NCI-H1930 (cell line): ENCODE measurements at places on chromosomes 12 and 14.

DNA sequence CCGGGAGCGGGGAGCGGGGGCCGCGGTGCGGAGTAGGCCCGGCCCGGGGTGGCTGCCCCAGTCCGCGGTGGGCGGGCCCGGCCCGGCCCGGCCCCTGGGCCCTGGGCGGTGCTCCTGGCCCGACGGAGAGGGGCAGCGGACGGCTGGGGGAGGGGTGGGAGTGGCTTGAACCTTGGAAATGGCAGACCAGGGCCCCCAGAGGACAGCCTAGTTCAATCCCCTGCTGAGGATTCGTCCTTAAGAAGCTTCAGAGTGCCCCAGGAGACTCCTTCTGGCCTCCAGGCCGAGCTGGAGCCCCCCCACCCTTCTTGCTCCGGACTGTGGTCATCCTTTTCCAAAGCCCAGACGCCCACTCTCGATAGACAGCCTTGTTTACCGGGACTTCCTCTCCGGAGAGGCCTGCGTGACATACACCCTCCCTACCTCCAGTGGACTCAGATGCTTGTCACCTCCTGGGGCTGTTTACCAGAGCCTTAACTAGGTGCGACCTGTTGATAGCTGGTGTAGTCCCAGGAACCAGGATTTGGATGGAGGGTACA is 458 bp downstream of the KHNYN start:
- DNase-seq: no peak

DNA sequence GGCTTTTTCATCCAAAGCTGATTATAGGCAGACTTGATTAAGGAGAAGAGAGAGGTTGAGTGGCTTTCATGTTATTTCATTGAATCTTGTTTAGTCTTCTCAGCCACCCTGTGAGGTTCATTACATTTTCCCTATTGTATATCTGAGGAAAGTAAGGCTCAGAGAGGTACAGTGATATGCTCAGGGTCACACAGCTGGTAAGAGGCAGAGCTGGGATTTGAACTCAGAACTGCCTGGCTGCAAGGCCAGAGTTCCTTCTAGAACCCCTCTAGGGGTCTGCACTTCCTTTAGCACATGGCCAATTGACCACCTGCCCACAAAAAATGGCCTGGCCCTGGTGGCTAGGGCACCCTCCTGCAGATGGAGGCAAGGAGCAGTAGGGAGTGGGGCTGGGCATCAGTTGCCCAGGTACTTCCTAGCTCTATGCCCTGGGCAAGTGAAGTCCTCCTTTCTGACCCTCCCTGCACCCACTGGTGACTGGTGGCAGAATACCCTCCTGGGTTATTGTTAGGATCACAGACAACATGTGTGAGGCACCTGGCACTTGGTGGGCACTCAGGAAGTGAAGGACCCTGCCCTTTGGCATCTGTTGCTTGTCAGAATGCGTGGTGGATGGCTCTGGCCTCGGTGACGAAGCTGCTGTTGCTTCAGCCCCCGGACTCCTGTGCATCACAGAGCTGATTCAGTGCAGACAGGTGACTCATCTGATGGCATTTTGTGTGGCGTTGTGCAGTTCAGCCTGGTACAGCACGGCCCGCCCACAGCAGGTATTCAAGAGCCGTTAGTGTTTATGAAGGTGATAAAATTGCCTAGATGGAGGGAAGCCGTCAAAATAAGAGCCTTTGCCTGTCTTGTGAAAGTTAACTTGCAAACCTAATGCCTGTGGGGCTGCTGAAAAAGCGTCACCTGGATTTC is 115.8 kb downstream of the SLC25A47 start:
- no peak for DNase-seq

DNA sequence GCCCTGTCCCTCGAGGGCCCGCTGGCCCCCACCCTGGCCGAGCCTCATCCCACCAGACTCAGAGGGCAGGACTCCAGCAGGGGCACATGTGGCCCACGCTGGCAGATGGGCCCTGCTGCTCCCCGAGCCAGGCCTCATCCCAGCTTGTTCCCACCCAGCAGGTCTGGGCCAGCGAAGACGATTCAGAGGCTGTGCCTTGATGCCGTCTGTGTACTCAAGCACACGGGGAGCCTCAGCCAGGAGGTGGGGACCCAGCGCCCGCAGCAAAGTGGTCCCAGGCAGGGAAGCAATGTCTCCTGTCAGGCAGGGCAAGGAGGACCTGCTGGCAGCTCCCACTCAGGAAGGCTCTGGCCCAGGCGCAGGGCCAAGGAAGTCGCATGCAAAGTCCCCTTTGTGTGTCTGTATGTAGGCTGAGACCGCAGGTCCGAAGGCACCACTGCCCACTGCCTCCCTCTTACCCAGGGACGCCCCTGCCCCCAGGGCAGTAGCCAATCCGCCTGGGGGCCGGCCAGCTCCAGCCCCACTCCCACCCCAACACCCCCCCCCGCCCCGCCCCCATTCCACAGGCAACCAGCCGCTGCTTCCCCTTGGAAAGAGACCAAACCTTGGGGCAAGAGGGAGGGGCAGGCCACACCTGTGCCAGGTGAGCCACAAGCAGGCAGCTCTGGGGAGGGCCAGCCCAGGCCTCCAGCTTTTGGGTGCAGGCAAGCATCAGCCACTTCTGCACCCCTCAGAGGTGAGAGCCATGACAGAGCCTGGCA is 9.4 kb downstream of the DEGS2 start:
- DNase-seq: no peak

- DNase-seq: no peak
Observed at GRCh38 chr12:38166225-38166624, 150.3 kb upstream of the ALG10B start.

- peak; percentile 22 for DNase-seq
Observed at GRCh38 chr12:24596768-24597388, 352.0 kb downstream of the BCAT1 start.

DNA sequence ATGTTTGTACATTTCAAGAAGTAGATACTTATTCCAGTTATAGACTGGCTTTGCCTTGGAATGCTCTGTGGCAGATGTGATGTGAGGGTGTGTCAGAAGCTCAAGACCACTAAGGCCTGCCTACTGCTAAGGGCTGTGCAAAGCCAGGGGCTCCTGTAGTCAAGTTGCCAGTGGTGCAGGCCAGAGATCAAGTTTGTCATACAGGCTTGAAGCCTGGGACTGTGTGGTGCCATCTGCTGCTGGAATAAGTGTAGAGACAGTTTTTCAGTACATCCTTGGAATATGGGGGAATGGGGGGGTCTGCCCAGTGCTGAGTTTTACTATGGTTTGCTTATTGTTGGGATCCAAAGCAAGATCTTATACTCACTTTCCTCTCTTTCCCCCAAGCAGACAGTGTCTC is 649.9 kb upstream of the FOXG1 start:
- no peak for DNase-seq

GRCh38 chr12:64882687-64883086 is 58.2 kb downstream of the TBC1D30 start:
- no peak for DNase-seq

DNA sequence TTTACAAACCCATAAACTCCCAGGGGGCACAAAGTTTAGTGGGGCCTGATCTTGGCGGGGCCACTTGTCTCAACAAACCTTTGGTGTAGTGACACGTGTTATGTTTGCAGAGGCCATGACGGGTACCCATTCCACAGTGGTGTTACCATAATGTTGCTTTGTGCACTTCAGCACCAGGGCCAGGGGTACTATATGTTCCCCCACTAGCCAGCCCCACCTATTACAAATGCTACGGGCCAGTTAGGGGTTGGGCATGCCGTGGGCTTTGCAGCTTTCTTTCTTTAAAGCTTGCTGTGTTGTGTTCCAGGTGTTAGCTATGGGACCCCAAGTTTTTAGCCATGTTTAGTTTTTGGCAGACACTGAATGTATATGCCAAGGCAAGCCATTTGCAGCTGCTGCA is 30.8 kb upstream of the G2E3 start:
- DNase-seq: no peak

- no peak for DNase-seq
Observed at GRCh38 chr12:3380200-3381043, 110.6 kb upstream of the PRMT8 start.

DNA sequence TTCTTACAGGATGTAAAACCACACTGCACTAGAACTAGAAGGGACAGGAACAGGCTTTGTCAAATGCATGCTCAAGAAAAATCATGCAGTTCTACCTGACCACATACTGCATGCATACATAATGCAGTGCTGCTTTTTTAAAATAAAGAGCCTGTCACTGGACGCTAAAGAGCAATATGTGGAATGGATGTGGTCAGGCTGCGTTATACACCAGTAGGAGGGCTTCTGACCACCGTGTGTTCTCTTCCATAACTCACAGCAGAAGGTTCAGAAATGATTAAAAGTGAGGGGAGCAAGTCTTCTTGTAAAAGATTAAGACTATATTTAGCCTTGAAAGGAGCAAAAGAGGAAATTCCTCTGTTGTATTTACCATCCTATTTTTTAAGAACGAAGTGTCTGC is 392.0 kb downstream of the EMP1 start:
- DNase-seq: no peak

GRCh38 chr12:120721866-120722265 is 3.8 kb upstream of the ACADS start:
- no peak for DNase-seq

DNA sequence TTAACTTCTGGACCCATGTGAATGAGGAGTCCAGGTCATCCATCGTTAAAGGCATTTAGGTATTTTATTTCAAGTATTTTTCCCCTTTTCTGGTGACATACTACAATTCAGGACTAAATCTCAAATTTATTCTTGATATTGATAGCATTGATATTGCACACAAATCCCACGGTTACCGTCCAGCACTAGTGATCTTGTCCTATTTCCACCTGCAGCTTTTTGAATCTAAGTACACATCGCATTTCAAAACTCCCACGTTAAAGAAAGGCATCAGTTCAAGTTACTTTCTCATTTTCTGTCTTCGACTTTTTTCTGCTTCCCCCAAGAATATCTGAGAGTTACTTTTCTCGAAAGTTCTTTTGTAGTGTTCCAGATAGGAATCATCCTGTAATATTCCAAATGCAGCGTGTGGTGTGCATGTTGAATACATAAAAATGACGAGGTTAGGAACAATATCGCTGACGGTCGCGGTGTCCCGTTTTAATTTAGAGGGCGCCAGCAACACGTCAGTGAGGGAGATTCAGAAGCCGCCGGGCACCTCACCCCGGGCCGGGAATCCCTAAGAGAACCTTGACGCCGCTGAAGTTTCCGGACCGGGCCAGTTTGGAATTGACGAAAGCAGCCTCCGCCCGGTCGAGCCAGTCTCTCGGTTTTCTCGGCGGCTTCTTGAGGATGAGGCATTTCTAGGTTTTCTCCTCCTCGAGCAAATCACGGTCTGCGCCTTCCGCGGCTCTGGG is 569 bp upstream of the RGS6 start:
- DNase-seq: no peak

DNA sequence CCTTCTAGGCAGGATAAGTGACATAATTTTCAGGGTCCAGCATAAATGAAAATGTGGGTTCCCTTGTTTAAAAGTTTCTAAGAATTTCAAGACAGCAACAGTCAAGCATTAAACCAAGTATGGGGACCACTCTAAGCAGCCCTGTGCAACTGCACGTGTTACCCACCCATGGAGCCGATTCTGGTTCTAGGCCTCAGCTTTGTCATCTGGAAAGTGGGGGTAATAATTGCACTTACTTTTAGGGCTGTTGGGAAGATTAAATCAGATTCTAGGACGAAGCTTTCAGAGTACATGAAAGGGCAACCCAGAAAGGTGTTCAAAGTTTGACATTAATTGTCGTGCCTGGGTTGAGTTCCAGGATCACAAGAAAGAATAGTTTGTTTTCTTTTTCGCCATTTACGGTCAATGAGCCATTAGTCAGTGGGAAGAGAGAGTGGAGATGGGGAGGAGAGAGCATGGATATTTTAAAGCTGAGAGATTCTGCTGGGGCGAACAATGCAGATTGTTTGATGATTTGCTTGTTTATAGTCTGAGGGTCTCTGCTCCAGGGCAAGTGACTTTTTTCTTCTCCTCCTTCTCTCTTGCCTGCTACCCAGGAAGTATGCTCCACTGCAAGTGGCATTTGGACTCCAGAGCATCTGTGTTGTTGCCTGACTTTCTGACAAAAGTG is 10.7 kb upstream of the PPFIBP1 start:
- no peak for DNase-seq

DNA sequence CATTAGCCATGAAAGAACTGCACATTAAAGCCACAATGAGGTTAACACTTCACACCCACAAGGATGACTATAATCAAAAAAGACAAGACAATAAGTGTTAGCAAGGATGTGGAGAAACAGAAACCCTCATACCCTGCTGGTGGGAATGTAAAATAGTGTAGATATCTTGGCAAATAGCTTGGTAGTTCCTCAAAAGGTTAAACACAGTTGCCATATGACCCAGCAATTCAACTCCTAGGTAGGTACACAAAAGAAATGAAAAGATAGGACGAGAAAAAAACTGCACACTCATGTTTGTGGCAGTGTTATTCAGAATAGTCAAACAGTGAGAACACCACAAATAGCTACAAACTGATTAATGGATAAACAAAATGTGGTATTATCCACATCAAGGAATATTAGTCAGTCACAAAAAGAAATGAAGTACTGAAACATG is 93.5 kb downstream of the ATXN2 start:
- DNase-seq: no peak

DNA sequence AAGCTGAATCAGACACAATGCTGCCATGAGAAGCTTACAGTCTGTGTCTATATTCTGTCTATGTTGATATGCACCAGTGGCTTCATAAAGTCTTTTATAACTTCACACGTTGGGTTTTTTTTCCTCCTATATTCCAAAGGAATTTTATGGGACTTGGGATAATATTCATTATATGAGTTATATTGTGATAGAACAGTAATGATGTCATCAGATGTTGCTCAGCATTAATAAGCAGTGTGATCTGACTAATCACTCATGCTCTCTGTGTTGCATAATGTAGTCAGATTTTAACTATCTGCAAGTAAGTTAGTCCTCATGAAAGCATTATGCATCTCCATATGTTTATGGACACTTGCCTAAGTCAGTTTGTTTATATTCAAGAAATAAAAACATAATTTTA is 159.6 kb downstream of the PLCZ1 start:
- DNase-seq: no peak

DNA sequence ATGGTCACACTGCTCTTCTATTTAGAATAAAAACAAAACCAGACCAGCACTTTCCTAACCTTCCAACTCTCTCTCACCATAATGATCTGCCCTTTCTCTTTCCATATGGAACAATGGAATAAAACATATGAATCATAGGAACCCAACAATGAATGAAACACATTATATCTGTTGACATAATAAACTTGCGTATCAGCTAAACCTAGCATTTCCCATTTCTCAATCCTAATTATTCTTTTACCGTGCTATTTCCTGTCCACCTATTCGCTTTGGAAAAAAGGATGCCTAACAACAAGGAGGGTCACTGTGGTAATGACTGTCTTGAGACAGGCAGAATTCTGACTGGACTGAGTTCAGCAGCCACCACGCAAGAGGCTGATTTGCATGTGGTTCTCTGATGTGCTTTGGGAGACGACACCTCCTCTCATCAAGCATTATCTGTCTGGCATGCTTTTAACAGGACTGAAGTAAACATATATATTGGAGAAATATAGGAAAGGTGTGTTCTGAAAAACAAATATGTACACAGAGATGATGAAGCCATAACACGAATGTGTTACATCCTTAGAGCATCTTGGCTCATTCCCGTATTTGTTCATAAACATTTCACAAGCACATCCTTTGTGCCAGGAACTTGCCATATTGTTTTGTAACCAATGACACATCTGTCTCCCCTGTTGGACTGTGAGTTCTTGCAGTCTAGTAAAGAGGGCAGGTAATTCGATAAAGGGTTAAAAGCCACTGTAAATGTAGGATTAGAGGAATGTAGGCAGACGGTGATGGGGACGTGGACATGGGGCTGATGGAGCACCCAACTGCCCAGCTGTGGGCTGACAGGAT is 87.7 kb downstream of the PTPRB start:
- no peak for DNase-seq

- DNase-seq: no peak
Observed at GRCh38 chr14:34682787-34683321, 31.5 kb downstream of the CFL2 start.
